RKO (cell line): ENCODE measurements at places on chromosomes 4 and X.

- no peak for DNase-seq
Measured at GRCh38 chr4:99720206-99720605, 62.6 kb upstream of the C4orf54 start.

GRCh38 chr4:124386163-124386562 lies 326.4 kb downstream of the ANKRD50 start:
- no peak for DNase-seq

GRCh38 chr4:169098969-169099690 lies 89.1 kb upstream of the CBR4 start:
- DNase-seq, result no peak

GRCh38 chrX:132413459-132413858 lies 75.4 kb downstream of the MBNL3 start:
- DNase-seq, result no peak

GRCh38 chr4:32189130-32189529 lies 1469.0 kb downstream of the PCDH7 start:
- DNase-seq, result no peak

DNA sequence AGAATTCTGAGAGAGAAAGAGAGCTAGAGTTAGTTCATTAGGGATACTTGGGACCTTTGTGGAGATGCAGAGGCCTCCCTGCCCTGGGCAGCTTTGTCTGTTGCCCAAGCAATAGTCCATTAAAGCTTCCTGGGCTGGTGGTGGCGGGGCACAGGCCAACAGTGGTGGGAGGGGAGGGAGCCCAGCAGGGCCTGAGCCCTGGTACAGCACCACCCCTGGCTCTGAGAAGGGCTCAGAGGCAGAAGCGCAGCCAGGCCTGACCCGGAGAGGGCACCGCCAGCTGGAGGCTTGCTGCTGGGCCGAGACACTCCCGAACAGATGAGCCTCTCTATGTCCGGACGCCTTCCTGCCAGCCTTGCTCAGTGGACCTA lies 65.3 kb downstream of the EFNB1 start:
- no peak for DNase-seq

DNA sequence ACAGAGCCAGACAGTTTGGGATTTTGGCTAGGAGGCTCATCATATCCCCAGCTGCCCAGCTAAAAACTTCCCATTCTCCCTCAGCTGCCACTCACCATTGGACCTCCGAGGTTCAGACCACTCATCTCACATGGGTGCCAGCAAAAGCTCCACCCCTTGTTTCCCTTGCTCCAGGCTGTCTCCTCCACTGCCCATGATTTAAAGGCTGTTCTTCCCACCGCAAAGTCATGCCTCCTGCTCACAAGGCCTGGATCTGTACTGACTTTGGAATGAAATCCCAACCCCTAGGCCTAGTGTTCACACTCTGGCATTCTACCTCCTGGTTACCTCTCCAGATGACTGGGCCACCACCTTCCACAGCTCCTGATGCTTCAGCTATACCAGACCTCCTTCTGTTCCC lies 142.2 kb upstream of the EOLA2 start:
- no peak for DNase-seq

GRCh38 chr4:42489095-42489494 lies 91.8 kb downstream of the SHISA3 start:
- no peak for DNase-seq

GRCh38 chrX:82961129-82961528 lies 547.0 kb upstream of the POU3F4 start:
- DNase-seq, result peak; percentile 34

GRCh38 chr4:36325499-36325898 lies 44.1 kb downstream of the DTHD1 start:
- no peak for DNase-seq

DNA sequence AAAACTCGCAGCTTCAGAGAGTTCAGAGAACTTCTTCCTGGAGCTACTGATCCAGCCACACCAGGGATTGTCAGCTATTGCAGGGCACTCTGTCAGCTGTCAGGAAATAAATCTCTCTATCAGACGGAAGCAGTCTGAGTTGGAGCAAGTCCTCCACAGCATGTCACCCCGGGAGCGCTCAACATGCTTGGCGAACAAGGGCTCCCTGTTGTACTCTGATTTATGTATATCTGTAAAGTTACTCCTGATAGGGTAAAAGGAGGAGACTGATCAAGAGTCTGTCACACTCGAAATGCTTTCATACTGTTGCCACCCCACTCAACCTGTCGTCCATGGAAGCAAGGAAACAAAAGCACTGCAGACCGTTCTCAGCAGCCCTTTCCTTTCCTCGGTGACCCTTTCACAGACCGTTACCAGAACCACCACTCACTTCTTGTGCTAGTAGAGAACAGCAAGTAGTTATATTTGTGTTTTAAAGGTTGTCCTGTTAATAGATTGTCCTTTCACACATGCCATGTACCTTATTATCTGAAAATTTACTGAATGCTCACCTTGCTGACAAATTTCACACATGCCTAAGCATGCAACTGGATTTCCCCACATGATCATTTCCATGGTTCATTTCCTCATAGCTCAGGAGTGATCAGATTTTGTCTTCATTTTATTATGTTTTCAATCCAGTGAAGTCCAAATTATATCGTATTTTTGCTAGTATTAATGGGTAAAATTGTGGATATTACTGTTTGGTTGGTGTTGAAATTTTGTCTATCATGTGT lies 2108.9 kb upstream of the TENM3 start:
- DNase-seq, result no peak

DNA sequence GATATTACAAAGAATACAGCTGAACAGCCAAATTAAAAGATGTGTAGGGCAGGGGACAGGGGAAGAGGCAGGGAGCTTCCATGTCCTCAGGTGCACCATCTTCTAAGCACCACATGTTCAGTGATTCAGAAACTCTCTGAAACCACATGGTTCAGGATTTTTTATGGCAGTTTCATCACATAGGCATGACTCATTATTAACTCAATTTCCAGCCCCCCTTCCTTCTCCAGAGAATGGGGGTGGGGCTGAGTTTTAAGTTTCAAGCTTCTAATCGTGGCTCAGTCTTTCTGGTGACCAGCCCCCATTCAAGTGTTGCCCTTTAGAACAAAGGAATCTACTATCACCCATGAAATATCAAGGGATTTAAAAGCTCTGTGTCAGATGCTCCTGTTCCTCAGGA lies 317.8 kb upstream of the GALNT7 start:
- DNase-seq, result peak; percentile 65

- no peak for DNase-seq
Measured at GRCh38 chrX:11702965-11703631, 37.4 kb upstream of the ARHGAP6 start.

DNA sequence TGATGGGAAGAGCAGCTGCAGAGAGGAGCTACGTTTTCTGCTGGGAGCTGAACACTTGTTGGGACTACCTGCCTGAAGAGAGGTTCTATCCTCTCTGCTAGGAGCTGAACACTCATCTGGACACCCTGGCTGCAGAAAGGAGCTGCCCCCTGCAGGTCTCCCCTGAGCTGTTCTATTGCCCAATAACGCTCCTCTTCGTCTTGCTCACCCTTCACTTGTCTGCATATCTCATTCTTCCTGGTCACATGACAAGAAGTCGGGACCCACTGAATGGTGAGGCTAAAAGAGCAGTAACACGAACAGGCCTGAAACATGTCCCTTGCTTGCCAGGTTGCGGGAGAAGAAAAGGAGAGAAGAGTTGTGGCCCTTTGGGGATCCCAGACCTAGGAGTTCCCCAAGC lies 27.8 kb downstream of the NAA11 start:
- no peak for DNase-seq

- DNase-seq, result peak; percentile 44
Measured at GRCh38 chr4:97394653-97395052, 748.6 kb downstream of the STPG2 start.

DNA sequence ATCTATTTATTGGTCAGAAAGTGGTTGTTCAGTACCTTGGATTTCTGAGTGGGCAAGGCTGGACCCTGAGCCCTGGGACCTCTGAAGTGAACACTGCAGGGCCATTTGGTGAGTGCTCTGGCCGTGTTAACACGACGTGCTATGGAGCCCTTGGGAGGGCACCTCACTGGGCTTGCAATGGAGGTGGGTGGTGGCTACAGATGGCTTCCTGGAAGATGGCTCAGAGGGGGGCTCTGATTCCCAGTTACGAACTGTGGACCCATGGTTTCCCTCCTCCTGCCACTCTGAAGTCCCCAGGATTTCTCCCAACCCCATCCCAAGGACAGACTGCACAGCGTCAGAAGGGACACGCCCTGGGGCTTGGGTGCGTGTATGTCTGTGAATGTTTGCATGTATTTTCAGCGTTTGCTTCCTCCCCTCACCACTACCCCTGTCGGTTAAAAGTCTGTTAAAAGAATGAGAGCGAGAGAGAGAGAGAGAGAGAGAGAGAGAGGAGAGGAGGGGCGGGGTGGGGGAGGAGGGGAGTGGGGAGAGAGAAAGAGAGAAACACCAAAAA lies 3.7 kb upstream of the RHOH start:
- no peak for DNase-seq

GRCh38 chr4:139319571-139319970 lies 17.3 kb upstream of the NDUFC1 start:
- no peak for DNase-seq

DNA sequence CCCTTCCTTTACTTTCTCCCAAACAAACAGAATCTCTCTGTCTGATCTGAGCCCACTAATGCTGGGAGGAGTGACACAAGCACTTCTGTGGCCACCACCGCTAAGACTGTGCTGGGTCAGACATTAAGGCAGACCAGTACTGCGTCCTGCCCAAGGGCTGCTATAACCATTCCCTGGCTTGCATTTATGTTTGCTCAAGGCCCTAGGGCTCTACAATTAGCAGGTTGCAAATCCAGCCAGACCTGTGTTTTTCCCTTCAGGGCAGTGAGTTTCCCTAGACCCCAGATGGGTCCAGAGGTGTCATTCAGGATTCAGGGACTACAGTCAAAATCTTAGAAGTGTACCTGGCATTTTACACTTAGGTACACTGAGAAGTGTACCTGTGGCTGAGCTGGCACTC lies 89.7 kb downstream of the SPANXN4 start:
- no peak for DNase-seq

DNA sequence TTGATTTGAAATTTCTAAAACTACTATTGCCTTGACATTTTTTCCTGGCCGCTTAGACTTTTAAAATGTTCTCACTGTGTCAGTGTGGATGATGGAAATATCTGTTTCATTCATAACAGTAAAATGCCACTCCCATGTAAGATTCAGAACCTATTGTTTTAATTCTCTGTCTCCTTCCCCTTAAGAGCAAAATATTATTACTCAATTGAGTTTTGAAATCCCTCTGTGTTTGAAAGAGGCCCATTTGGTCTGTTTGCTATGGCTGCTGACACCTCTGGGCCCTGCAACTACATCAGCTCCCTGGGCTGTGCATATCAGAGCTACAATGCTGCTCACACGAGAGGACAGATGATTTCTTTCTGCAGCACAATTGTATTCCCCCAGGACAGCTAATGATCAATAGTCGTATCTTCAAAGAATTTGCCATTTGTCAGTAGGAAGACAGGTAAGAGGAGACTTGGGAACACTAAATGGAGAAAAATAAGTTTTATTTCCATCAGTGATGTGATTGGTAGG lies 388.0 kb upstream of the GALNT7 start:
- DNase-seq, result no peak

- DNase-seq, result no peak
Measured at GRCh38 chr4:25844961-25845712, 17.7 kb downstream of the SEL1L3 start.
